ENCODE measurements at places on chromosomes 3 and 15. TPM values are rescaled to one million over a fixed set of nuclear protein-coding genes. Genes with fewer than 3 reads are reported as not detected.

The GP5 gene
- 0.12 TPM for total RNA-seq

The PFN2 gene
- total RNA-seq, result 200 TPM

The PIK3CA gene
- 13.4 TPM for total RNA-seq

The DPPA2 gene
- total RNA-seq, result 9.3 TPM

The GOLGA6D gene
- total RNA-seq, result 2.1 TPM

The DUOX2 gene
- not detected for total RNA-seq

The RGMA gene
- 34.2 TPM for total RNA-seq

The UBP1 gene
- 66.8 TPM for total RNA-seq

The ERICH6 gene
- not detected for total RNA-seq

DNA sequence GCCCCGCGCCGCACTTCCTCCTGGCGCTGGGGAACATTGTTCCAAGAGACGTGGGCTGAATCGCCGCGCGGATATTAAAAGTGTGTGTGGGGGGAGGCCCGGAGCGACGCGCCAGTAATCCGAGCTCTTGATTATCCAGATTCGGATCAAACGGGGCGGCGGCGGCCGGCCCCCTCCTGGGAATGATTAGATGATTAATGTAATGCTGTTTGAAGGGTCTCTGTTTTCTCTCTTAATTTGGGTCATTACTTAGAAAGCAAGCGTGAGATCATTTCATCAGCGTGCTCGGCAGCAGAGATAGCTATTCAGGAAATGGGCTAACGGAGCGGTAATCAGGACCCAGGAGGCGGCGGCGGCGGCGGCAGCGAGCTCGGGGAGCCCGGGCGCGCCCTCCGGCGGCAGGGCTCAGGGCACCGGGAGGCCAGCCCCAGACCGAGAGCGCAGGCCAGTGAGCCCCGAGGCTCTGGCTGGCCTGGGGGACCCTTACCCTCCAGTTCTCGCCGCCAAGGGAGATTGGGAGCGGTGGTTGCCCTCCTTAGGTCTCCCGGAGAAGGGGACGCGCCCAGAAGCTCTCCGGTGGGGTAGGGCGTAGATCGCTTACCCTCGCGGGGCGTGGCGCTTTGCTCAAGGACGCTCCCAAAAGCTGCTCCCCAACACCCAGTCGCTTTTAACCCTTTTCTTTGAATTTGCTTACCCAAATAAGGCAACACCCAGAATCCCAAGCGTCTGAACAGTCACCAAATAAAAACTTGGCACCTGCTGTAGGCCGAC, 4.5 kb downstream of the FEZF2 start:
- peak; percentile 82 for DNase-seq

- DNase-seq, result no peak
These were observed 538.6 kb upstream of the ROBO2 start for GRCh38 chr3:76501315-76501714.

DNA sequence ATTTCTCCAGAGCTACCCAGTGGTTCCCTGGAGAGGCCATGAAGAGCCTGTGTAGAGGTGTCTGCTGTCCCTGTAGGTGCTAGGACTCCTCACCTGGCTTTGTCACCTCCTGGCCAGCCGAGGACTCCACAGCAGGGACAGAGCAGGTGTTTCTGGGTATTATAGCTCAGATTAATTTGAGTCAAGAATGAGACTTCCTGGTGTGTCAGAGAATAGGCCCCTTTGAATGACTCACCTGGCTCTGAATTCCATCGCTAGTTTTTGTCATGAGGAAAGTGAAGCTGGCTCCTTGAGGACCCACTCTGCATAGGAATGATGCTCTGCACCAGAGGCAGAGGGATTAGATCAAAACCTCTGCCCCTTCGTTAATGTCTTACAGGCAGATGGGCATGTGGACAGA, 167.5 kb upstream of the TOPAZ1 start:
- DNase-seq, result peak; percentile 34

- no peak for DNase-seq
These were observed 680.7 kb upstream of the GRM7 start for GRCh38 chr3:6180171-6180570.

GRCh38 chr3:107985496-107985895, 105.3 kb downstream of the CD47 start:
- DNase-seq, result no peak

GRCh38 chr3:112365636-112366035, 32.7 kb downstream of the CD200 start:
- no peak for DNase-seq

- no peak for DNase-seq
These were observed 29.2 kb upstream of the SMAD6 start for GRCh38 chr15:66672867-66673266.

GRCh38 chr3:165682734-165683133, 154.5 kb downstream of the BCHE start:
- DNase-seq, result no peak

- no peak for DNase-seq
These were observed 60.7 kb upstream of the ALDH1A3 start for GRCh38 chr15:100818927-100819326.

DNA sequence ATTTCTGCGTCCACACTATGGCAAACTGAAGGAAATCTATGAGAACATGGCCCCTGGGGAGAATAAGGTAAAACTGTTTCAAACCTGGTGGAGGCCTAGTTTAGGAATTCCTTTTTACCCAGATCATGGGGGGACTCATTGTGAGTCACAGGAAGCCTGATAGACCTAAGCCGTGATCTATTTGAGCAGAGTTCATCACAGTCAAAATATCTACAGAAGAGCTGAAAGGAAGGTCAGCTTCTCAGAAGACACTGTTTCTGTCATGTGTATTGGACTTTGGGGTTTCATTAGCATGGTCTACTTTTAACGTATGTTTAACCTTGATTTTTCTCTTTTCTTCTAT, 1.3 kb downstream of the PSMD2 start:
- DNase-seq, result no peak

- DNase-seq, result no peak
These were observed 12.3 kb upstream of the KLHL40 start for GRCh38 chr3:42673082-42673481.

DNA sequence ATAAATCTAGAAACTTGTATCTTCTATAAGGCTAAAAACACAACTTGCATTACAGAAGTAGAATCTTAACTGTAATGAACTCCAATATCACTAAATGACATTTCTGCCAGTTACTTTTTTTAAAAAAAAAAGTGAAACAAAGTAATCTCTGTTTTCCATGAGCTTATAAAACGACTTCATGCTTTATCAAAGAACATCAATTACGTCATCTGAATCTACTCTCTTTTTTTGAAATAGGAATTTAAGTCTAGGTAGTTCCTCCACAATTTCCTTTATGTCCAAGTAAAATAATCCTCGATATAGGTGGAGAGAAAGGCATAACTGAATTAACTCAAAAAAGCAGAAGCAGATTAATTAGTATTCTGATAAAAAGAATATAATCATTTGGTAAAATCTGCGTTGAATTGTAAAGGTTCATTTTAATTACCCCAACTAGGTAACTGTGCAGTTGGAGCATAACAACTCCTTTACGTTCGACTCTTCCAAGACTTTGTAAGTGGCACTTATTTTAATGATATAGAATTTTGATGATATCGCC, 1.4 kb downstream of the UACA start:
- DNase-seq, result no peak

DNA sequence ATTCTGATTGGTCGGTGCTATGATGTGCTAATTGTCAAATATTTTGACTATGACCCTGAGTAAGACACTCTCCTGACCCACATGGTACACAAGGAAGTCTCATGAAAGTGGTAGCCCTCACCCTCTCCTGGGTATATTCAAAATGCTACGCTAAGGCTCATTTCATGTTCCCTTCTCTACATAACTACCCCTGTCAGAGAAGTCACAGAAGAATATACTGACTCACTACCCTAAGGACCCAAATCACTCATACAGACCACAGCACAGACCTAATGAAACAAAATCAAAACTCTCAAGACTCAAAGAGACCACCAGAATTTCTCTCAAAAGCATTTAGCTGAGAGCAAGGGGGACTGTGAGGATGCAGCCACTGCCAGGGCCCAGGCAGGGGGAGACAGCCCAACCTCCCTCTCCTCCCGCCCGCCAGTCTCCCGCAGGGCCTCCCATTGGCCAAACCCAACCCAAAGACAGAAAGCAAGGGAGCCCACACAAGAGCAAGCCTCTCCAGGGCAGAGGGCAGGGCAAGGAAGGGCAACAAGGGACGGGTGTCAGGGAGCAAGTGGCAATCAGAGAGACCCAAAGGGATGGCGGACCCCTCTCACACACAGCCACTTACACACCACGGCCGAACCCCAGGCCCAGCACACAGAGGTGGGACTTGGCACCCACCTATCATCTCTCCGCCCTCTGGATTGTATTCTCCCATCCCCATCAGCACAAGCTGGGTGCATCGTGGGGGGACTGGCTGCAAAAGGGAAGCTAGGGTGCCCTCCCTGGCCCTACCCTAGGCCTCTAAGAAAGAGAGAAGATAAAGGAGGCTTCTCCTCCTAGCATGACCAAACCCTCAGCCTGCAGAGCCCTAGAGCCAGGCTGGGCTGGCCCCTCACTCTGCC, 41.6 kb downstream of the MEGF11 start:
- no peak for DNase-seq

- no peak for DNase-seq
These were observed 252.8 kb downstream of the VPS13C start for GRCh38 chr15:61807281-61807929.

- DNase-seq, result no peak
These were observed 451 bp downstream of the CCR5AS start for GRCh38 chr3:46406443-46406787.

DNA sequence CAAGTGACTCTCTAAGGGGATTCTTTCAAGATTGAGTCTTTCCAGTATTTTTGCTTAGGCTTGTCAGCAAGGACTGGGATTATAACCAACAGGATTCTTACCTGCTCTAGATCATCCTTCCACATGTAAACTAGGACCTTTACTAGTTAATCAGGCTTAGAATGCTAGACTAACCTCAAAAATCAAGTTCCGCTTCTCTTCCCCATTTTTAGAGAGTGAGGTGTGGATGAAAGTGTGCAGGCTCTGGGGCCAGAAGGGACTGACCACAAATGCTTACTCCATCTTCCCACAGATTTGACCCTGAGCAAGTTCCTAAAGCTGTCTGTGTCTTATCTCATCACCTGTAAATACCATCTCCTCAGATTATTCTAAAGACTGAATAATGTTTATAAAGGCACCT, 89.5 kb upstream of the IL12A start:
- no peak for DNase-seq

- DNase-seq, result no peak
These were observed 20.6 kb downstream of the ARHGAP31 start for GRCh38 chr3:119314821-119315220.

DNA sequence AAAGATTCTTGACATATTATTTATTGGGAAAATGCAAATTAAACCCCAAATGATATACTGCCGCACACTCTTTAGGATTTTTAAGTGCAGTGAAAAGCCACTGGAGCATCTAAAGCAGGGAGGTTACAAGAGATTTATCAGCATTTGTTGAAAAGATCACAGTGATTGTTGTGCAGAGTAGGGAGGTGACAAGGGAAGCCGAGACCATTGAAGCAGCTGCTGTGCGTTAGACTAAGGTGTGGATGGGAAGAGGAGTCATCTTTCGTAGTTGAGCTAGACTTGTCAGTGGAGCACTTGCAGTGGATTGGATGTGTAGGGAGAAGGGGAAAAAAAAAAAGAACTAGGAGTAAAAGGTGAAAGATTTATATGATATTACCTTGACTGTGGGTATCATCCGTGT, 854.6 kb downstream of the NTRK3 start:
- peak; percentile 50 for DNase-seq

- no peak for DNase-seq
These were observed 96.2 kb downstream of the CORO2B start for GRCh38 chr15:68674975-68675374.

DNA sequence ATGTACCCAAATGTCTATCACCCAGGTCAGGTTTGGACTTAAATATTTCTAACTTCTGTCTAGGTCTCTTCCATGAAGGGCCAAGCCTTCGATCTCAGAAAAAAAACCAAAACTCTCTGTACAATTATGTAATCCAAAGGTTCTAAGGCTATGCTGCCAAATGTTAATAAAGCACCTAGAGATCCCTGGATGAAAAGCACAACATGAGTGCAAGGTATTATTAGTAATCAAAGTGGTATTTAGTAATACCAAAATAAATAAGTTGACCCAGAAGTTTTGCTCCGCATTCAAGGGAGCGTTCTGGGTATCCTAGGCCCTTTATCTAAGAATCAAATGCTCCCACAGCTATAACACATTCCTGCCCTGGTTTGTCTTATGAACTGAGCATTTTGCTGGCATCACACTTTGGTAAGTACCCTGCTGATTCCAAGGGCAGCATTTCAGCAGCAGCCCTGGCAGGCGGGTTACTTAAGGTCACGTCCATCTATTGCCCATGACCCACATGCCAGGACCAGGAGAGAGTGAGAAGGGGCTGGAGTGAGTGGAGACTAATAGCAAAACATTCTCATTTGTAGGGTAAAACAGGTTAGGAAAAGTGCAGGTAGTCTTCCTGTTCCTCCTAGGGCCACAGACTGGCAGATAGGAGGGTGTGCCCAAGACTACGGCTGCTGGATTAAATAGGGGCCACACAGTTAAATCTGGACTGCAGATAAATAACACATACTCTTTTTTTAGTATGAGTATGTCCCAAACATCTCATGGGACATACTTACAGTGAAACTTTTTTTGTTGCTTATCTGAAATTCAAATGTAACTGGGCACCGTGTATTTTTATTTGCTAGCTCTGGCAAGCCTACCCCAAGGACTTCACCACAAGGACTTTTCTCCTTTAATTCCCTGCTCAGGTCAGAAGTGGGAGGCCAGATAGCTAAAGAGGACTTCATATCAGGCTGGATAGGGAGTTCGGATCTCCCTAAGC, 76.0 kb upstream of the SNRK start:
- DNase-seq, result no peak

DNA sequence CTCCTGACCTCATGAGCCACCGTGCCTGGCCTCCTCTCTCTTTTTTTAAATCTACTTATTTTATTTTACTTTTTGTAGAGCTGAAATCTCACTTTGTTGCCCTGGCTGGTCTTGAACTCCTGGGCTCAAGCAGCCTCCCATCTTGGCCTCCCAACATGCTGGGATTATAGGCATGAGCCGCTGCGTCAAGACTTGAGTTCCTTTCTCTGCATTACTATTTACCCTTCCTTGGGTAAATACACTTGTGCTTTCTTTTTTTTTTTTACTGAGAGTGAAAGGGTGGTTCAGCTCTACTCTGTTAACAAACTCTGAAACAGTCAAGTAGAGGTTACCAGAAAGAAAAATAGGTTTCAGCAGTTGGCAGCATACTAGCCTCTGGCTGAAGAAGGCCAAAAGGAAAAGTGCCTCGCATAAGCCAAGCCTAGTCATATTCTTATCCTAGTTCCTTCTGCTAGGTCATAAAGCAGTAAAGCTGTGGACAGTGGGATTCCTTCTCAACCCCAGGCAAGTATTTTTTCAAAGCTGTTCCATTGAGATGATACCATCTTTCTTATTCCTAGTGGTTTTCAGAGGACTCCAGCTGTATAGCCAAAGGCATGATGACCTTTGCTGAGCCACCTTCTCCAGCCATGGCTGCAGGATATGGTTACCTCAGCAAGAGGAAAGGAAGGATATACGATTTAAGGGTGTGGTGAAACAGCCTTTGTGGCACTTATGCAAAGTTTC, 135.1 kb downstream of the RBPMS2 start:
- no peak for DNase-seq

DNA sequence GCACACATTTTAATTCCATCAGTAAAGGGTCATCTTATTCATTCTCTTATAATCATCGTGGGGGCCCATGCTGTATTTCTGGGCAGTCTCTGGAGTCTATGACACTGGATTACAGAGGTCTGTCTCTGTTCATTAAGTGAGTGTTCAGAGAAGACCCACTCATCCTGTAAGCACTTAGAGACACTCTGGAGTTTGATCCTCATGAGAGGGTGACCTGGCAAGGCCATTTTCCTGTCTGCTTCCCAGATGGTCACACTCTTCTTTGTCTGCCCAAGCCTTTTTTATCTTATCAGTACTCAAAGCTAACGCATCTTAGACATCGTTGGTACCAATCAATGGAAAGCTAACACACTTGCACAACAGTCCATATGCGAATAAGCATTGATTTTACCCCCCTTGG, 333.1 kb downstream of the RORA start:
- no peak for DNase-seq
